ENCODE measurements at places on chromosomes 12 and 14. TPM values are rescaled to one million over a fixed set of nuclear protein-coding genes. Genes with fewer than 3 reads are reported as not detected.

DNA sequence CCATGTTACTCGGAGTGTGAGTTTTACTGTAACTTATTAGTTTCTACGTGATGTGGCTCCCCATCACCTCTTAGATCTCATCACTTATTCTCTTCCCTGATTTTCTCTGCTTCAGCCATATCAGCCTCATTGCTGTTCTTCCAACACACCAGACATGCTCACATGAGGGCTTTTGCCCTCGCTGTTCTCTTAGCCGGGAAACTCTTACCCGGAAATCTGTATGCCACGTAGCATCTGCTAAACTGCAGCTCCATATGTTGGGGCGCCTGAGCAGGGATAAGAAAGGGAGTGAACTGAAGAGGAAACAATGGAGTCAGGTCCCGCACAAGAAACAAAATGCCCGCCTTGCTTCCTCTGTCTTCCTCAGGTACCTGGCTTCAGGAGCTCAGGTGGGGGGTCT, 16.6 kb downstream of the SMUG1 start:
- no peak for DNase-seq

GRCh38 chr12:118371321-118372282, 1.1 kb downstream of the TAOK3 start:
- no peak for DNase-seq

GRCh38 chr14:22887990-22888378, 5.0 kb downstream of the REM2 start:
- no peak for DNase-seq

- no peak for DNase-seq
These were observed 9.3 kb downstream of the RILPL2 start for GRCh38 chr12:123427036-123427769.

- peak; percentile 91 for DNase-seq
These were observed 26.0 kb downstream of the PPFIBP1 start for GRCh38 chr12:27549801-27550652.

DNA sequence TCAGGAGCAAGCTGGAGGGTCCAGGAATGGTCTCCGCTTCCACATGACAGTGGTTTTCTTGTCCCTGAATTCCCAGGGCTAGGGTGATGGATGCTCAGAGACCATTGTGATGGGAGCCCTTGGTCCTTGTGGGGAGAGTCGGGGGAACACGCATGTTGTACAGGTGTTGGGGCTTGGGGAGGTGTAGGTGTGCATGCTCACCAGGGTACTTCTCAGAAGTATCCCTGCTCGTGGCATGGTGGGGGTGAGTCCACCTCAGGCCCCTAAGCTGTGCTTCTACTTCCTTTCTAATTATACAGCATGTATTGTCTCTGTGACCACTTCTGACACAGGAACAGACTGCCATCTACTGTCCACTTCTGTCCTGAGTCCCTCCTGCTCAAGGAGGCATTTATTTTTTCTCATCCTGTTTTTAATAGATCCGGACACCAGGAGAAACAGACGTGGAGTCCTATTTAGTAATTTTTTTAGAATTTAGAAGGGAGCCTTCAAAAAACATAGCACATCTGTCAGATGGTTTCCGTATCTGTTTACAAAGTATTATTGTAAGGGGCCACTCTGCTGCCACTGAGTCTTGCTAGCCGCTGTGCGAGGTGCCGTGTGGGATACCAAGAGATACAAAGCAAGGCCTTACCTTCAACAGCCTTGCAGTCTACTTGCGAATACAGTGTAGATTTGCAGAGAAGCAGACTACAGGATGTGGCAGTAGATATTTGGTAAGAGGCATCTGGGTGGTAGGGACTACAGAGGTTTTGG, 10.5 kb downstream of the NTF3 start:
- DNase-seq, result no peak

The RNF212B gene
- total RNA-seq, result not detected

The RHOJ gene
- total RNA-seq, result 6.5 TPM

The KCNC2 gene
- total RNA-seq, result not detected
